ENCODE measurements at places on chromosomes 5 and 9. TPM values are rescaled to one million over a fixed set of nuclear protein-coding genes. Genes with fewer than 3 reads are reported as not detected.

GRCh38 chr5:73694089-73694488, 68.1 kb downstream of the ARHGEF28 start:
- DNase-seq, result no peak

DNA sequence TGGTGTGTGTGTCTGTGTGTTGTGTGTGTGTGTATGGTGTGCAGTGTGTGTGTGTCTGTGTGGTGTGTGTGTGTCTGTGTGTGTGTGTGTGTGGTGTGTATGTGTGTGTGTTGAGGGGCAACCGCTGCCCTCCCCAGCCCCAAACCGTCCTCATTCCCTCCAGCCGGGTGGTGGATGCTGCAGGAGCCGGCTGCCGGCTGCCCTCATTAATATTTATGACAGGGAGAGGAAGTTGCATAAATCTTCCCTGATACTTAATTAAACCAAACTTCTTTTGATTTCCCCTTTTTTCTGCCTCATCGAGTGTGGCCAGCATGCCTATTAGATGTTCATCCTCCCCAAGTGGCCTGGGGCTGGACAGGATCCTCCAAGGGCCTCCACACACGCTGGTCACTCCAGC, 121.4 kb upstream of the MVB12B start:
- no peak for DNase-seq

- no peak for DNase-seq
Observed at GRCh38 chr5:92455011-92455410, 1071.9 kb upstream of the ARRDC3 start.

GRCh38 chr5:53249529-53250200, 140.1 kb upstream of the MOCS2 start:
- peak; percentile 68 for DNase-seq

The SPINK14 gene
- total RNA-seq, result not detected

The PCDHA9 gene
- total RNA-seq, result 0.04 TPM

The C9 gene
- 0.22 TPM for total RNA-seq

Measured in muscle of leg (tissue), 16 donors.